Pulmonary artery endothelial cell (primary cell): ENCODE measurements at places on chromosomes 12 and 14.

GRCh38 chr14:34104489-34105397 is 153.9 kb upstream of the EGLN3 start:
- DNase-seq = no peak

DNA sequence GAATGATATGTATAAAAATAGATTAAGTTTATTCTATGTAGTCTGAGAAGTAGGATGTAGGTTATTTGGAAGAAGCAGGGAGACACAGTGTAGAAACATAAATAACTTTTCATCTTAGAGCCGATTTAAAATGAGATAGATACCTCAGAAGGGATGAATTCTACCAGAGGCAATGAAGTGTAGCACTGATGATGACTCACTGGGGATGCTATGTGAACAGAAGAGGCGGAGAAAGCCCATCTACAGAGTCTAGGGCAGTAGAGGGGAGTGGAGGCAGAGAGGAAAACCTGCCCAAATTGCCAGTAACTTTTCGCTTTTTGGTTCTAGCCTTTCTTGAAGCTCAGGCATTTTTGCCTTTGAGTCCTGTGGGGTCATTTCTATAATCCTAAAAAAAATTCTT is 451.8 kb downstream of the ATP23 start:
- DNase-seq = no peak

DNA sequence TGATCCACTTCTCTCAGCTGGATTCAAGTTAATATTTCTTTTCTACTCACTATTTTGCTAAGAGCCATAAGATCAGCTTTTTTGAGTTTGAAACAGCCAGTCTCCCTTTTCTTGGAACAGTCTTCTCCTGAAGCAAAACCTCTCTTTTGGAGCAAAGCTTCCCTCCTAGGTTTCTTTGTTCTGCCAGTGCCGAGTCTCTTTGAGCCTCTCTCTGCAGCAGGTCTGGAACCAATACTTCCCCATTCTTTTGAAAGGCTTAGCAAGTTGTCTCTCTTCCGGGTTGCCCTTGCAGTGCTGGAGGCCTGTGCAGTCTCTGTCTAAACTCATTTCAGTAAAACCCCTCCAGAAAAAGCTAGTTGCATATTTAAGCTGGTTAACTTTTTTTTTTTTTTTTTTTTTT is 454.8 kb downstream of the NOVA1 start:
- no peak for DNase-seq

DNA sequence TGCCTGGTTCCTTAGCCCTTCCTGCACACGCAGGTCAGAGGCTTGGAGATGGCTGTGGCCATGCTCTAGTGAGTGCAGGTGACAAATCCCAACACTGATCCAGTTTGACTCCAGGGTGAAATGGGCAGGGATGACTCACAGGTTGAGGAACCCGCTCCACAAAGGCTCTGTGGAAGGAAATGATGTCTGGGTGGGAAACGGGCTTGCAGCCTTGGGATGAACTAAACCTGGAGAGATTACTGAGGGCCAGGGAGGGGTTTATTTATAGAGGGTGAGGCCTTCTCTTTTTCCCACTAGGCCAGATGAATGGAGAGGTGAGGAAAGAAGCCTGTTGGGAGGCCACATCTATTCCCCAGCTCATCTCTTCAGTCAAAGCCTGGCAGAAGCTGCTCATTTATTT is 29.3 kb upstream of the EMP1 start:
- no peak for DNase-seq

GRCh38 chr12:51028126-51028812 is 2.1 kb upstream of the SLC11A2 start:
- DNase-seq = no peak

GRCh38 chr12:82833481-82833880 is 146.8 kb downstream of the TMTC2 start:
- no peak for DNase-seq

DNA sequence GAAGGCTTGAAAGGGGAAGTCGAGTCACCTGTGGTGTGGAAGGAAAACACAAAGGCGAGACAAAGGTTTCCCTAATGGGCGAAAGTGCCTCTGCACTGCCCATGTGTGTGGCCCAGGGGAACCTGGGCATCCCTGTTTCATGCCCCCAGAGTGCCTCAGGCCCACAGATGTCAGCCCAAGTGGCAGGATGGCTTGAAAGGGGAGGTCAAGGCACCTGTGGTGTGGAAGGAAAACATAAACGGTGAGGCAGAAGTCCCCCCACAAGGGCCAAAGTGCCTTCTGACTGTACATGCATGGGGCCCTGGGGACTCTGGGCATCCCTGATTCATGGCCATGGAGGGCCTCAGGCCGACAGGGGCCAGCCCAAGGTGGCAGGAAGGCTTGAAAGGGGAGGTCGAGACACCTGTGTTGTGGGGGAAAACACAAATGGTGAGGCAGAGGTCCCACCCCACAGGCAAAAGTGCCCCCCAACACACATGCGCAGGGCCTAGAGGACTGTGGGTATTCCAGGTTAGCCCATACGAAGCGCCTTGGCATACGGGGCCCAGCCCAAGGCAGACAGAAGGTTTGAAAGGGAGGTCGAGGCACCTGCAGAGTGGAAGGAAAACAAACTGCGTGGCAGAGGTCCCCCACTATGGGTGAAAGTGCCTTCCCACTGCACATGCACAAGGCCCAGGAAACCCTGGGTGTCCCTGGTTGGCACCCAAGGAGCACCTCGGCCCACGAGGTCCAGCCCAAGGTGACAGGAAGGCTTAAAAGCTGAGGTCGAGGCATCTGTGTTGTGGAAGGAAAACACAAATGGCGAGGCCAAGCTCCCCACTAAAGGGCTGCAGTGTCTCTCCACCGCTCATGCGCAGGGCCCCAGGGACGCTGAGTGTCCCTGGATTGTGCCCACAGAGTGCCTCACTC is 382.3 kb downstream of the ALG10 start:
- no peak for DNase-seq

DNA sequence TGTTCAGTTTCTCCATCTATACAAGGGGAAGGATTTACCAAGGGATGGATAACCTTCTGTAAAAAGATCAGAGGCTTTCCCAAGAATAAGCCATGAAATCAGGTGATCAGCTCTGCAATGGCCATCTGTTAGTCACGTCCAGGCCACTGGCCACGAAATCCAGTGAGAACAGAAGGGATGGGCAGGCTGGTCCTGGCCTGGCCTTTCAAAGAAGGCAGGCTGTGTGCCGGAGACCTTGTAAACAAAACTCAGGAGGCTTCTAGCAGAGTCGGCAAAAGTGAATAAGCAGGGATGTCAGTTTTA is 68.5 kb downstream of the RNF34 start:
- DNase-seq = no peak

GRCh38 chr12:102961466-102961855 is 4.0 kb downstream of the ASCL1 start:
- no peak for DNase-seq

DNA sequence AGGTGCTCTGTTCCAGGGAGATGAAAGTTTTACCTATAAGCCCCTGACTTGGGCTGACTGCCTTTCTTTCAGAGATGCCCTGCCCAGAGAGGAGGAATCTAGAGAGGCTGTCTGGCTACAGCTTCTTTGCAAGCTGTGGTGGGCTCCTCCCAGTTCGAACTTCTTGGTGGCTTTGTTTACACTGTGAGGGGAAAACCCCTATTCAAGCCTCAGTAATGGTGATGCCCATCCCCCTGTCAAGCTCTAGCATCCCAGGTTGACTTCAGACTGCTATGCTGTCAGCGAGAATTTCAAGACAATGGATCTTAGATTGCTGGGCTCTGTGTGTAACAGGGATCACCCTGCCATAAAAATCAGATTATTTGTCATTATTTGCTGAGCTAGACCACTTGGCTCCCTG is 377.6 kb downstream of the FLRT2 start:
- no peak for DNase-seq

- no peak for DNase-seq
Measured at GRCh38 chr12:5083955-5084849, 40.5 kb downstream of the KCNA5 start.

DNA sequence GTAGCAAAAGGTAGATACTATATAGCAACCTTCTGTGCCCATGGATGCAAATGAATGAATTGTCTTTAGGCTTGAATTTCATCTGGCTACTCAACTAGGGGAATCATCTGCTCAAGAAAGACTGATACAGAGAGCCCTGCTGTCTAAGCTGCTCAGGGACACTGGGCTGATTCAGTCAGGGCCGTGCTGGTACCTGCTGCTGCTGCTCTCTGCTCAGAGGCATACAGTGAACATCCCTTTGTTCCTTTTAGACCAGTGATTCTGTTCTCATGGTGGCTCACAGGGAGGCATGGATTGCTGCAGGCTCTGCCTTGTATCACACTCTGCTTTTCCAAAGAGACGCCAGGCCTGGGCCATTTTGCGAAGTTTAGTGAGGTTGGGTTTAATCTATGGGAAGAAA is 14.1 kb downstream of the EIF2B2 start:
- DNase-seq = no peak

- DNase-seq = no peak
Measured at GRCh38 chr12:26704214-26704613, 128.8 kb downstream of the ITPR2 start.

DNA sequence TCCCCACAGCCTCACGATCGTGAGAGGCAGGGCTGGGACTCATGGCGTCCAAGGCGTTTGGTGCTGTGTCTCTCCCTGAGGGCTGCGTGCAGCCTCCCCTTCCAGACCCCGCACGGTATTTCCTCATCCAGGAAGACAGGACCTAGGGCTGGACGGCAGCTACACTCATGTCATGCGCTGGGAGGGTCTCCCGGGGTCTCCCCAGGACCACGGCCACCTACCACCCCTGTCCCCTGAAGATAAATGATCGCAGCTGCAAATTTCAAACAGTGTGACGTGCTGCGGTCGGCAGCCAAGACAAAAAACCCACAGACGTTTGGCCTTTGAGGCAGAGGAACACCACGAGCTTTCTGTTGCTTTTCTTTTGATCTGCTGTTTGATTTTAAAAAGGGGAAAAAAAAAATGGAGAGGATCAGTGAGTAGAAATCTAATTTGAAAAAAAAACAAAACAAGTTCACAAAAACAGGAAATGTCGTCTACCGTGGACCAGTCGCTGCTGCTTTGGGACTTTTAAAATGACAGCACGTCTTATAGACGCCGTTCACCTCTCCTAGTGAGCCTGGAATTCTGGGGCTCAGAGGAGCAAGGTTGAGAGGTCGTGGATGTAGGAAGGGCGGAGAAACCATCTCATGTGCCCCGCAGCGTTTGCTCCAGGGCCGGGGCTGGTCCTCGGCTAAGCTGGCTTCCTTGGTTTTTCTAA is 237.6 kb downstream of the SLC41A2 start:
- no peak for DNase-seq
